Retina (tissue), 1 donor: ENCODE measurements at places on chromosomes 1 and 21.

DNA sequence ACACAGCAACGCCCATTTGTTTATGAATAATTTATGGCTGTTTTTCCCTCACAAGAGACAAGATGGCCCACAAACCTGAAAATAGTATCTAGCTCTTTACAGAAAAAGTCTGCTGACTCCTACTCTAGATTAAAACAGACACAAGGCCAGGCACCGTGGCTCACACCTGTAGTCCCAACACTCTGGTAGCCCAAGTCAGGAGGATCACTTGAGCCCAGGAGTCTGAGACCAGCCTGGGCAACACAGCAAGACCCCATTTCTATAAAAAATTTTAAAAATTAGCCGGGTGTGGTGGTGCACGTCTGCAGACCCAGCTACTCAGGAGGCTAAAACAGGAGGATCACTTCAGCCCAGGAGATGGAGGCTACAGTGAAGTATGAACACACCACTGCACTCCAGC is 34.6 kb downstream of the LUZP1 start:
- no peak for DNase-seq

- DNase-seq = peak; percentile 10
These were observed 79.8 kb upstream of the CYYR1 start for GRCh38 chr21:26652854-26653253.

DNA sequence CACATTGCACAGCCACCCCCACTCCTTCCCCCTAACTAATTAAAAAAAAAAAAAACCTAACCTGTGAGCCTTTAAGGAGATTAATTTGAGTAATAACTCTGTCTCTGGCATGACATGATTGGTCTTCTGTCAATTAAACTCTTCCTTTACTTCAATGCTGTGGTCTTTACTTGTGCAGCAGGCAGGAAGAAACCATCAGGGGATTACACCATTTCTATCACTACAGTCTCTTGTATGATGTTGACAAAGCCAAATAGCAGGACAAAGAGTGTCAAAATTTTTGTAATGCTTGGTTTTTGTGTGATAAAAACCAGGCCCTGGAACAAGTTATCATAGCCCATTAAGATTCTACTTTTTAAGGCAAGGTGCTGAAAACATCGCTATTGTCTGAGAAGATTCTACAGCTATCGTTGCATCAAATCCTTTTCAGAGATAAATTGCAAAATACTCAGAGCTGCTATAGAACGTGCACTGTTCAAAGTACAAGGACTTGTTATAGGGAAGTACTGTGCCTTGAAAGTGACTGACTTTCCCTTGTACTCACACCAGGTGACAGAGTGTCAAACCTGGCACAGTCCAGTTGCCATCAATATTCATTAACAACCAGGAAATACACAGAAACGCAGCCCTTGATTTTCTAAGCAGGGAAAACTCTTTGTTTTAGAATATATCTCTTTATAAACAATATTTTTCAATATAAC is 37.7 kb downstream of the LHX9 start:
- no peak for DNase-seq

DNA sequence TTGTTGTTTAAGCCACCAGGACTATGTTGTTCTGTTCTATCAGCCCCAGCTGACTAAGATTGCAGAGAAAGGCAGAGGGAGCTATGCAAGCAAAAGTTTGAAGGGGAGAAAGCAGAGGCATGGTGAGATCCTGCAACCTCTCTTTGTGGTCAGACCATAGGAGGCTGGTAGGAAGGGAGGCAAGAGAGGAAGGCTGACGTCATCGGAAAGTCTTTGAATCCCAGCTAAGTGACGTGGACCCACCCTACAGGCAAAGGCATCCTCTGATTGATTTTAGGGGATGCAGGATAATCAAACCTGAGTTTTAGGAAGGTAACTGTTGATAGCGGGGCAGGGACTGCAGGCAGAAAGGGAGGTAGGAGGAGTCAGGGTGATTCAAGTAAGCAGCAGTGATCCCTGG is 23.3 kb upstream of the TNNI1 start:
- no peak for DNase-seq

- no peak for DNase-seq
These were observed 13.8 kb upstream of the SDHB start for GRCh38 chr1:17067465-17068240.

- DNase-seq = no peak
These were observed 852 bp downstream of the KTI12 start for GRCh38 chr1:52032785-52033131.

DNA sequence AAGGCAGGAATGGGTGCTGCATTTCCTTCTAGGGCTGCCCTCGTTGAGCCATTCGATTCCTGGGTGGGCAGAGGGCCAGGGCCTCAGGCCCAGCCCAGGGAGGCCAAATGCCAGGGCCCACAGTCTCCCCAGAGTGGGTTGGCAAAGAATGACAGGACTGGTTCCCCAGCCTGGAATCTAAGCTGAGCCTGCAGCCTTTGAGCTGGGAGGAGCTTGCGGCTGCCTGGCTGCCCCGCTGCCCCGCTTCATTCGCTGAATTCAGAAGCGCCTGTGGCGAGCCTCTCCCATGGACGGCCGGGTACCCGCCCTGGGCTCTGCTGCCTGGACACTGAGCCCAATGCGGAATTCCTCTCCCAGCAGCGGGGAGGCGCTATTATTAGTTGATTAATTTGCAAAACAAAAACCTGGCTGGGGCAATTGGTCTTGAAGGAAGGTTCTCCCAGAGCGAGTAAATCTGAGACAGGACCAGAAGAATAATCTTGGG is 32.3 kb upstream of the TARDBP start:
- DNase-seq = peak; percentile 74

DNA sequence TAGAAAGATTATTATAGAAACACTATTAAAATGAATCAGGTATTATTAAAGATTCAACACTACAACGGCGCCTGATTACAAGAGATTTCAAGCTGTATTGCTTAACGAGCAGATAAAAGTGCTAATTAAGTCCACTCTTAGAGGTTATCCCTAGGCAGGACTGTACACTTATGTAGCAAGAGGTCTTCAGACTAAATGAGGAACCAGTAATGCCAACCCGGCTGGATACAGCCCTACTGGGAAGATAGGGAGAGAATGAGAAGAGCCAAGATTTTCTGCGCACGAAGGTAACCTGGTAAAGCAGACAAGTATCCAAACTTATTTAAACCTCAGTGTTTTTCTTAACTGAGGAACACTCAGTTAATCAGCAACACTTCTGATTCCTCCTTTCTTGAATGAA is 115.7 kb upstream of the HIVEP3 start:
- DNase-seq = no peak

DNA sequence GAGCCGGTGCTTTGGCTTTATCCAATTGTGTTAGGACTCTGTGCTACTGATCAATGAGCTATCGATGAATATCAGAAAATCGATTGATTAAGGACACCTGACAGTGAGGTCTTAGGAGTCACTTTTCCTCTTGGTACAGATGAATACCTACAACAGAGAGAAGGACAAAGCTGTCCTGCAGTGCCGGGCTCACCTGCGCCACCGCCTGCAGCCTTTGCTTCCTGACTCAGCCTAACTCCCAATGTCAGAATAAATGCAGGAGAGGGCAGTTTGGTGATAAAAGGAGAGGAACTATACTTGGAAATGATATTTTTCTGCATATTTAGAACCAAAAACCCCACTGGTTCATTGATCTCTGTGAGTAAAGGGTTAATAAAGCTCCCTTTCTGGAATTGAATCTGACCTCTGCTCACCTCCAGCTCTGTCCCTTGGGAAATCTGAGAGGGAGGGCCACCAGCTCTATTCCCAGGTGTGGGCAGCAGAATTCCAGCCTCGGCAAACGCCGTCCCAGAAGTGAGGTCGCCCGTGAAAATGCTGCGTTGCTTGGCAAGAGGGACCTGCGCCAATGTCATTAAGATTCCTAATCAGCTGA is 39.3 kb downstream of the POFUT2 start:
- peak; percentile 46 for DNase-seq

- DNase-seq = no peak
These were observed 152.4 kb downstream of the GRIK1 start for GRCh38 chr21:29787361-29787909.

DNA sequence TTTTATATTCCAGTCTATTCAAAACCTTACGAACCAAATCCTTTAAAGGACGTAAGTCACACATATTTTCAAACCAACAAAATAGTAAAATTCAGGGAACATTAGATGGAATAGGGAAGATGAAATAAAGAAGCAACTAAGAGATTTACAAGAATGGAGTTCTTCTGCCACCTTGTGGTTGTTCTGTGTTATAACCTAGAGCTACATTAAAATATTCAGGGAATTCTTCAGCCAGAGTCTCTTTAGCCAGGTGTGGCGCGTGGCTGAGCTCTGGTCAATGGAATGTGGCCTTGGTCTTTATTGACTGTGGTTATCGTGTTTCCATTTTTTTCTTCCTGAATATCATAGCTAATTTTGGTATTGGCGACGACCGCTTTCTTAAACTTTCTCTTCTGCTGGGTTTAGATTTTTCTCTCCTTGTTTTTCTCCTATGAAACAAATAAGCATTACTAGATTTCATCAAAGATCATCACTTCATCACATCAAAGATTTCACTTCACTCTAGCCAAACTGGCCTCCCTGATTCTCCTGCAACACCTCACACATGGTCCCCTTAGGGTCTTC is 221.3 kb downstream of the MRPL39 start:
- peak; percentile 42 for DNase-seq
